Dermis microvascular lymphatic vessel endothelial cell (primary cell): ENCODE measurements at places on chromosomes 1 and 21. TPM values are rescaled to one million over a fixed set of nuclear protein-coding genes. Genes with fewer than 3 reads are reported as not detected.

NCF2 gene
- total RNA-seq = not detected in 2 replicates

SYDE2 gene
- total RNA-seq = 4.0 and 6.1 TPM in 2 replicates

FAM72A gene
- total RNA-seq = 3.9 and 4.2 TPM in 2 replicates

RYR2 gene
- 0.25 and 0.26 TPM in 2 replicates for total RNA-seq

MYOG gene
- not detected in 2 replicates for total RNA-seq

CRYAA gene
- not detected in 2 replicates for total RNA-seq

SHC1 gene
- total RNA-seq = 217 and 297 TPM in 2 replicates

PTGFRN gene
- 153 and 238 TPM in 2 replicates for total RNA-seq

COL6A2 gene
- total RNA-seq = 6.5 and 46.0 TPM in 2 replicates

ELOVL1 gene
- 51.1 and 64.4 TPM in 2 replicates for total RNA-seq

PLA2G2A gene
- not detected in 2 replicates for total RNA-seq

AMY1B gene
- not detected in 2 replicates for total RNA-seq
